Mucosa of gallbladder (tissue), 1 donor: ENCODE measurements at places on chromosomes 1 and 21. TPM values are rescaled to one million over a fixed set of nuclear protein-coding genes. Genes with fewer than 3 reads are reported as not detected.

The LCE1B gene
- not detected for total RNA-seq

The SEC16B gene
- total RNA-seq, result 7.3 TPM

The SPATA46 gene
- total RNA-seq, result not detected

The MATN1 gene
- total RNA-seq, result 0.12 TPM

The RGS13 gene
- total RNA-seq, result 3.4 TPM

The CD2 gene
- 12.5 TPM for total RNA-seq

The GPR3 gene
- total RNA-seq, result 0.09 TPM

The KRTAP7-1 gene
- not detected for total RNA-seq
